ENCODE measurements at places on chromosomes 12 and 14.
A peak's percentile ranks its signal among the peaks of the same experiment; 100 is the strongest.

DNA sequence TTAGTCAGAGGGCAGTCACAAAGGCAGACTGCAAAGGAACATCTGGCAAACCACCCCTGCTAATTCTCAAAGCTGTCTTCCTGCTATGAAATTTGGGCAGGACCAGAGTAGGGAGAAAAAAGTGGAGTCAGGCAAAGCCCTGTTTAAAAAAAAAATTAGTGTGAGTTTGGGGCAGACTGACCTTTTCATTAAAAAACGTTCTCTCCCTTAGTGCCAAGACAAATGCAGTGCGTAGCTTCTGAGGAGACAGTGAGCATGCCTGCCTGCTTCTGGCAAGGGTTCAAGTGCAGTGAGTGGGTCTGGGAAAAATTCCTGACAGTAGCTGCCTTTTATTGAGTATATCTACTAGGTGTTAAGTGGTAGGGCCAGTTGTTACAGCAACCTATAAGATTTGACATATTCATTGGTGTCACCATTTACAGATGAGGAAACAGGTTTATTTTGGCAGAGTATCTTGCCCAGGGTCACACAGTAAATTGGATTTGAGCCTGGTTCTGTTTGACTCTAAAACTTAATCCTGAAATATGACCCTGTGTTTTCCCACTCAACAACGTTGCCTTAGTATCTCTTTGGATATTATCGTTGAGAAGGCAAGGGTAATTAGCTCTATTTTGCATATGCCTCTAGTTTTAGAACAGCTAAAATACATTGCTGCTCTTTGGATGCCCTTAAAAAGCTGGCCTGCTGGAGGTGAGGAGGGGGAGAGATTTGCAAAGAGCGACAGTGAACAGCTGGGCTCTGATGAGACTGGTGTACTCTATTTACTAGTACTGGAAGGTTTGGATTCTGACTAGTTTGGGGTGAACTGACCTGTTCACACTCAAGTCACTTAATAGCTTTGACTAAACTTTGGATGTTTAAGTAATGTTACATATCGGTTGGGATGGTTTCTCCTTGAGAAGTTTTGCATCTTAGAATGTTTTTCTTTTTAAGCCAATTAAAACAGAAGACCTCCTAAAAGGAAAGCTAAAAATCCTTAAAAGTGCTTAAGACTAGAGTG, 72.8 kb downstream of the PAPOLA start:
- no peak for DNase-seq

GRCh38 chr12:78315028-78315427, 484.3 kb downstream of the NAV3 start:
- no peak for DNase-seq

- DNase-seq: no peak
Observed at GRCh38 chr12:133129368-133130037, 571 bp downstream of the ZNF891 start.

DNA sequence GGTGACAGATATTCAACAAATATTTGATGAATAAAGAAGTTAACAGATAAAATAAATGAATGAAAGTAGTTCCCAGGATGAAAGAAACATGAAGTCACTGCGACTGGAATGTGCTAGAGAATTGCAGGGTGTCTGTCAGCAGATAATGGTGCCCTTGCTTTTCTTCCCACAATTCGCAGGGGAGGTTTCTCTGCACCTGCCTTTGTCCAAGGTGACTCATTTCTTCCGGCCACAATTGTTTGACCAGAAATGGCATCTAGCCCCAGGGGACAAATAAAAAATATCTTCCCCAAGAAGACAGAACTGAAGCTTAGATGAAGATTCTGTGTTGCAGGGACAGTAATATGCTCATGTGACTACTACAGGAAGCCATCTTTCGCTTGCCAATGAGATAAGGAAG, 316.1 kb upstream of the TBX3 start:
- no peak for DNase-seq

GRCh38 chr14:66228267-66228970, 257.8 kb upstream of the CCDC196 start:
- DNase-seq: no peak

GRCh38 chr12:104740668-104741067, 217.4 kb downstream of the SLC41A2 start:
- DNase-seq: no peak

GRCh38 chr12:46209914-46210872, 58.6 kb downstream of the SLC38A1 start:
- no peak for DNase-seq

DNA sequence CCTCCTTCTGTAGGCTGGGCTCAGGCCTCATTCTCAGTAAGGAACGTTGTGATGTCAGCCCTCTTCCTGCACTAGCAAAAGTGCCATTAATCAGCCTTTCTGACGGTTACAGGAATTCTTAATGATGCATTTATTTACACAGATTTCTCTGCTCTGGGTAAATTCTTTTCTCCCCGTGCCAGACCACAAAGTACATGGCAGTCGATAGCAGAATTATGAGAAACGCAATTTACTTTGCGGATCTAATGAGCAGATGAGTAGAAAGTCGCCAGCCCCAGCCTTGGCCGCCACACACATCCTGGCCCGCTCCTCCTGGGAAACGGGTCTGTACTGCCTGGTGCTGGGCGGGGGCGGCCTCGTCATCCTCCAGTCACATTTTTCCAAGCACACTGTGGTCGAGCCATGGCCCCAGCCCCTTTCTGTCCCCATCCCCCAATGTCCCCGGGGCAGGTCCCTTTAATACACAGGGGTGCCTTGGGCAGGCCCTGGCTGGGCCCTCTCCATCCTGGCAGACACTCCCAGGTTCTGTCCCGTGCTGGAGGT, 25.9 kb downstream of the NOC4L start:
- peak; percentile 21 for DNase-seq

- peak; percentile 47 for DNase-seq
Observed at GRCh38 chr12:51752234-51752889, 96.2 kb downstream of the FIGNL2 start.

DNA sequence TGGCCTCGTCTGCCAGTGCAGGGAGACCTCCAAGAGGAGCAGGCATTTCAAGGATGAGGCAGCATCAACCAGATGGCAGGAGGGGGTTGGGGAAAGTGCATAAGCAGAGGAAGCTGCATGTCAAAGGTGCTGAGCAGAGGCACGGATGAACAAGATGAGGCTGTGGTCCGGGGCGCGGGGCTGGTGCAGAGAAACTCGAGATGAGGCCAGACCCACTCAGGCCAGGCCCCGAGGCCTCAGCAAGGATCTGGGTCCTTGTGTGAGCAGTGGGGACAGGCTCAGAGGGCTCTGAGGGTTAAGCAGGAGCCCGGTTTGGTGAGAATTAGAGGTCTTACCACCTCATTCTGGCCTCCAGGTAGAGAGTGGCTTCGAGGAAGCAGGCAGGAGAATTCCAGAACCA, 98.8 kb downstream of the DICER1 start:
- no peak for DNase-seq

GRCh38 chr14:51092965-51093364, 1.9 kb downstream of the TRIM9 start:
- DNase-seq: no peak

- no peak for DNase-seq
Observed at GRCh38 chr12:105696-106095, 39.1 kb downstream of the IQSEC3 start.

DNA sequence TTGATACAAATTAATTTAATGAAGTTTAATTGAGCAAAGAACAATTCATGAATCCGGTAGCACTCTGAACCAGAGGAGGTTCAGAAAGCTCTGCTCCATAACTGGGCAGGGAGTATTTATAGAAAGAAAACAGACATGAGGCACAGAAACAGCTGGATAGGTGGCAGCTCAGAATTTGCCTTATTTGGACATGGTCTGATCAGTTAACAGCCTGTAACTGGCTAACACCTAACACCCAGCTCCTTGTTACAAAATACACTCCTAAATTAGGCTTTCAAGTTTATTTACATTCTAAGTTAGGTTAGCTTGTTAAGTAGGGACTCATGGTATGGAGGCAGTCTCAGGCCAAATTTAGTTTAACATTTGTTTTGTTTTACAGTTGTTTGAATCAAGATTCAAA, 67.8 kb upstream of the TMCC3 start:
- no peak for DNase-seq

DNA sequence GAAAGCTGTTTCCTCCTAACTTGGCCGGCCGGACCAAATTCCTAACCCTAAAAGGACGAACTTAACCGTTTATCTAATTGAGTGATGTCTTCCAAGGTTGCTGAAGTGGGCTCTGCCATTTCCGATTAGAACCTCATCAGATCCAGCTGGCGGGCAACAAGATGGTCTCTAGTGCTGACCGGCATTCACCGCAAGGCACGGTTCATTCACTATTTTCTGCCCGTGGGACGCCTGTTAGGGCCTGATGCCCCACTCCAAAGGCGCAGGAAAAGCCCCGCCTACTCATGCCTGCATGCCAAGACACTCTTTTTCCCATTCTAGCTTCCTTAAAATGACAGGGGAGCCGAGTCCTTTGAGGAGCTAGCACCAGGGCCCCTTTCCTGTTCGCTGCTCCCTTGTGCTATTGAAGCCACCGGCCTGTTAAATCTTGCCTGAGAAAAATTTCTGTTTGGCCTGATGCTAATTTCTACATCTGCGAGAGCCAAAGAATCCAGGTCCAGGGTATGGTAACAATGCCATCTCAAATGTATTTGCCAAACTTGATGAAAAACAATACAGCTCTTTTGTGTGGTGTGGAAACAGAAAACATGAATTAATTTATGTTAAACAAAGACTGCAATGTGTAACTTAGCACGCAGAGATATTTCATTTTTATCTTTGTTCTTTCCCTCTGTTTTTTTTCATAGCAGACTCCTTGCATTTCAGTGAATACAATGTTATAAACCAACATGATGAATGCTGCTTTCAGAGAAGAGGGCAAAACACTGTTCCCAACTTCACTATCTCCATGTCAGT, 1071.2 kb upstream of the USP15 start:
- no peak for DNase-seq

DNA sequence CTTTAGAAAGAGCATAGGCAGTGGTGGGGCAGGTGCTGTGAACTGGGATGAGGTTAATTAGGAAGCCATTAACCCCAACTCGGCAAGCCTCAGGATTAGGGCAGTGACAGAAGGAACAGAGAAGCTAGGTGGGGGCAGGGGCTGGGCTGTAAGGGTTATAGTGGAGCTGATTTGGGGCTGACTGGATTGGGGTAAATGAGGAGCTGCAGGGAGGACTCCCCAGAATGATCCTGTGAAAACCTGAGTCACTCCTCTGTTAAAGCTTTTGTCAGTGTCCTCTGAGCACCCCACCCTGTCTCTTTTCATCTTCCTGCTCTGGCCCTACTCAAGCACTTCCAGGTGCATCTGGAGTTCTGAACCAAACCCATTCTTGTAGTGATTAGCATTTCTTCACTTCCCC, 4.4 kb downstream of the KLC1 start:
- DNase-seq: no peak

DNA sequence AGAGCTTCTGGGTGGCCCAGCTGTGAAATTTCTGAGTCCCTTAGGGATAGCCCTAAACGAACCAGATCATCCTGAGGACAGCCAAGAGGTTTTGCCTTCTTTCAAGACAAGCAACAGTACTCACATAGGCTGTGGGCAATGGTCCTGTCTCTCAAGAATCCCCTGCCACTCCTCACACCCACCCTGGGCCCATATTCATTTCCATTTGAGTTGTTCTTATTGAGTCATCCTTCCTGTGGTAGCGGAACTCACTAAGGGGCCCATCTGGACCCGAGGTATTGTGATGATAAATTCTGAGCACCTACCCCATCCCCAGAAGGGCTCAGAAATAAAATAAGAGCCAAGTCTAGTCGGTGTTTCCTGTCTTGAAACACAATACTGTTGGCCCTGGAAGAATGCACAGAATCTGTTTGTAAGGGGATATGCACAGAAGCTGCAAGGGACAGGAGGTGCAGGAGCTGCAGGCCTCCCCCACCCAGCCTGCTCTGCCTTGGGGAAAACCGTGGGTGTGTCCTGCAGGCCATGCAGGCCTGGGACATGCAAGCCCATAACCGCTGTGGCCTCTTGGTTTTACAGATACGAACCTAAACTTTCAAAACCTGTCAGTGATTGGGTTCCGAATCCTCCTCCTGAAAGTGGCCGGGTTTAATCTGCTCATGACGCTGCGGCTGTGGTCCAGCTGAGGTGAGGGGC, 38.9 kb downstream of the DAD1 start:
- no peak for DNase-seq

- DNase-seq: no peak
Observed at GRCh38 chr12:107560899-107561285, 124.7 kb upstream of the PWP1 start.

GRCh38 chr14:32074887-32075572, 2.1 kb upstream of the ARHGAP5 start:
- DNase-seq: no peak

DNA sequence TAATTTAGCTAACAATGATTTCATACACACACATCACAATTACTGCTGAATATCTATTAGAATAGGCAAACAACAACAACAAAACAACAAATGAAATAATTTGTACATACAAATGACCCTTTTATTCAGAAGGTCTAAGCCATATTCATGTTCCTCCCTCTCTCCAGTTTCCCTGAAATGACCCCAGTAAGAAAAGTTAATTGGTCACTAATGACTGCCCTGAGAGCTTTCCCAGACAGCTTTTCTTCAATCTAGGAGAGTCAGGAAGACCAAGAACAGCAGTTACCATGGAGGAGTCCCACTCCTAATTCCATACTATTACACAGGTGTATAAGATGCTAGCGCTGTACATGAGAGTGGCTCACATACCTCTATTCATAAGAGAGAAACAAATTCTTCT, 121.2 kb upstream of the GRIP1 start:
- no peak for DNase-seq

GRCh38 chr14:67571275-67571990, 28.6 kb downstream of the PIGH start:
- DNase-seq: peak; percentile 68

DNA sequence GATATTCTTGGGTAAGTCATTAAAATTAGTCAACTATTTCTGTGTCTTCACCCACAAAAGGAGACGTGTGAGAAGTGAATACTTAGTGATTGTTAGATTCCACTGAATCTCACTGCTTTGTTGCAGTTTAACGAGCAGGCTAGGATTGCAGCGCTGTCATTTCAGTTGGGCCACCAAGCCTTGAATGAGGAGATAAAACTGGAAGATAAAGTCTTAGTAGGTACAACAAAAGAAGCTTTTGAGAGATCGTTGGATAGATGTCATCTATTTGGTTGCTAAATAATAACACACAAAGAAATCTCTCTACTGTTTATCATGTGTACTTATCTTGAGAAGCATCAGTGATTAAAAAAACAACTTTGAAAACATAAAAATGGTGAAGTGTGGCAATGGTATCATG, 132.3 kb downstream of the RGS6 start:
- DNase-seq: no peak

GRCh38 chr14:101123618-101124510, 220.3 kb upstream of the RTL1 start:
- peak; percentile 35 for DNase-seq

DNA sequence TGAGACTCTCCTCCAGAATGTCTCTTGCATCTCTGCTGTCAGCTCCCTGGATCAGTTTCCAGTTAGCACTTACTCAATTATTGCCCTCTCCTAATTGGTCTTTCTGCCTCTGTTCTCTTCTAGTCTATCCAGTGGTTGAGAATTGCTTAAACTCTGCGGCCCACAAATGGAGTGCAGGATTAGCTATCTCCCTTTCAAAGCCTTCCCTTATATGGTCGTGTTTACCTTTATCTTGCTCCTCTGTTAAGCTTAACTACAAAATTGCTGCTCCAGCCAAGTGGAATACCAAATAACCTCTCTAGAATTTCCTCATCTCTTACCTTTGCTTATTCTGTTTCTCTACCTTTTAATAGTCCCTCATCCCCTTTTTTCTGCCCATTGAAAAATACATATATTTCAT, 132.7 kb downstream of the NRXN3 start:
- no peak for DNase-seq
